ENCODE measurements at places on chromosomes 1 and 21.

- no peak for DNase-seq
Measured at GRCh38 chr1:68800182-68800581, 303.3 kb upstream of the DEPDC1 start.

DNA sequence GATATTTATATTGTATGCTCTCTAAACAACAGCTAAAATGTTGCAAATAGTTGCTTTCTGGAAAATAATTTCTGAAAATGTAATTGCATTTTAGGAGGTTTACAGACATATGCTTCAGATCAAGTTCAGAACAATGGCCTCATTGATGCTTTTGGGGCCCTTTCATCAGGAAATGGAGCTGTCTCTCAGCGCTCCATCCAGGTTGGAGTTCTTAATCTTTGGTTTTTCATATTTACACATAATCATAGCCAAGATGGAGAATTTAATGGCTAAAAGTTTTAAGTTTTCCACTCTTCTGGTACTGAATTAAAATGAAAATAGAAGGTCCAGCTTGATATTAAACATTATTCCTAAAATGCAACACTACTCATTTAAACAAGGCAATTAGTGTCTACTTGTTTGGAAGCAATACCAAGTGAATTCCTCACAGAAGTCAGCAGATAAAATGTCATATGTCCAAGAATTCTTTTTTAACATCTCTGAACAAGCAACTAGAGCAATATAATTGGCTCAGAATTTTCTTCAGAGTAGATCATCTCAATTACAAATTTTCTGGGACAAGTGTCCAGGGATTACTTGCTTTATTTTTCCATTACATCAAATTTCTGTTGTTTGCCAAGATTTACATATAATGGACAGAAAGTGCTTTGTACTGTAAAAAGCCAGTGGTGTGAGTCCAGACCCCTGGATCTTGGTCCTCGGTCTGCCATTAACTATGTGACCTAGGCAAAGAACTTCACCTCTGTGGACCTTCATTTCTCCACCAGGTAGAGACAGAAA, 22.6 kb downstream of the CLCA1 start:
- DNase-seq, result no peak

DNA sequence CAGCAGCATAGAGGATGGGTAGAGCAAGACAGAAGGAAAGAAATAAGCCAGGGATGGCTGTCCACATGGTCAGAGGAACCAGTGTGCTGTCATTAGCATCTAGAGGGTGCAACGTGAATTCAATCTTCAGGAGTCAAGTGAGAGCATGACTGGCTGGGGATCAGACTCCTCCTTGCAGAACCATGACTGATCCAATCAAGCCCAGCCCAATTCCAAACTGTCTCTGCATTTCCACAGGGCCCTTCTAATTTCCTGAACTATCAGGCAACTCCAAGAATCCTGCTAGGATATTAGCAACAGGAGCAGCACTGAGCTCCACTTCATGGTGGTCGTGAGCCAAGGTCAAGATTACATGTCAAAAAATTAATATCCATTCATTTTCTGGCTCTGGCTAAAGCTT, 166.8 kb upstream of the CAMK1G start:
- DNase-seq, result no peak

DNA sequence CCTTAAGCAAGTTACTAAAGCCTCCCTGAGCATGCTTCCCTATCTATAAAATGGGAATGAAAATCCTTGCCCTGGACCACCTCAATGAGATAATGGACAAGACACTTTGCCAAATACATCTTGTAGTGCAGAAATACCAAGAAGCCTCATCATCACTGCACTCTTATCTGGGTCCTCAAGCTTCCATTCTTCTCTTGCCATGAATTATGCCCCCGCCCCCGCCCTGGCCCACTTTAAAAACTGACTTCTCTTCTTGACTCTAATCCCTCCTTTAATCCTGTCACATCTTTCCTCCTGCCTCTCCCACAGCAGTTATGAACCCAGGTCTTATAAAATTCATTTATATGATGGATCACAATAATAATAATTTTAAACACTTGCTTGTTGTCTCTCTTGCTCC, 14.8 kb downstream of the ARHGEF11 start:
- DNase-seq, result no peak

- DNase-seq, result no peak
Measured at GRCh38 chr1:156004843-156005584, 15.7 kb downstream of the SSR2 start.

DNA sequence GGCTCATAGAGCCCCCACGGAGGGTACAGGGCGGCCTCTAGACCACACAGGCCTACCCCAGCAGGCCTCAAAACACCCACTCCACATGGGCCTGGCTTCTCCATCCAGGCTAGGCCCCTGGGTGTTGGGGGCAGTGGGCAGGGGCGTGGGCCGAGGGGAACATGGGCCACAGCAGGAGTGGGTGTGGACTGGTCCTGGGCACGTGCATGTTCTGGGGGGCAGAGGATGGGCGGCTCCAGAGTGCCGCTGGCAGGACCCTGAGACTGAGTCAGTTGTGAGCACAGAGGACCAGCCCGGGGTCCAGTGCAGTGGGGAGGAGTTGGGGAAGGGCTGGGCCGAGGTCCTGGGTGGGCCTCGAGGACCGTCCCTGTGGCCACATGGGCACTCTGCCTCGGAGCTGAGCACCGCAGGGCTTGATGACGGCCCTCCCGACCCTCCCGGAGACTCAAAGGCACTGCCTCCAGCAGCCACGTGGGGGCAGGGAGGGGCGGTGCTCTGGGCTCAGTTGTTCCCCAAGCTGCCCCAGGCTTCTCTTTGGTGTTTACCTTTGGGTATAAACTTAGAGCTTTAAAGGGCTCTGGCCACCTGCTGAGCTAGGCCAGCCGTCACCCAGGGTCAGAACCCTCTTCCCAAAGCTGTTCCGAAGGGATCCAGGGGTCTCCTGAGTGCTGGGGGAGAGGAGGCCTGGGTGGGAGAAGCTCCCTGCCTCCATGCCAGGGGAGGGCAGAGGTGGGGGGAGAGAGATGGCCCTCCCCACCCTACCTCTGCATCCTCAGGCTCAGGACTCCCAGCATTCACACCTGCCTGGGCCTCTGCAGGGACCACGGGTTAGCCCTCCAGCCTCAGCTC, 79.9 kb downstream of the MORN1 start:
- DNase-seq, result peak; percentile 50

GRCh38 chr21:14869984-14870852, 194.6 kb downstream of the NRIP1 start:
- no peak for DNase-seq

DNA sequence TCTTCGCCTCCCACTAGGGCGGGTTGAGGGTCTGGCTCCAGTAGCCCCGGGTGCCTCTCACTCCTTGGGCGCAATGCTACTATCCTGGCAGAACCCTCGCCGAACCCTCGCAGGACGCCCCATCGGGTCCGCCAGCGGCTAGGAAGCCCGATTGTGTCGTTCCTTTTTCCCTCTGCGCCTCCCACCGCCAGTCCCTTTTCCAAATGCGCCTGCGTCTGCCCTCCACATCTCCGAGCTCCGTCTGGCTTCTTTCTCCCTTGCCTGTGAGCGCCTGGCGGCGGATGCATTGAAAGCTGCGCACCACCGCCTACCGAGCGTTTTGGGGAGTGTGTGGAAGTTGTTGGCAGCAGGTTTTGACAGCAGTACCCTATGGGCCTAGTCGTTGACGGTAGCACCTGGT, 1.0 kb upstream of the DIRAS3 start:
- no peak for DNase-seq

DNA sequence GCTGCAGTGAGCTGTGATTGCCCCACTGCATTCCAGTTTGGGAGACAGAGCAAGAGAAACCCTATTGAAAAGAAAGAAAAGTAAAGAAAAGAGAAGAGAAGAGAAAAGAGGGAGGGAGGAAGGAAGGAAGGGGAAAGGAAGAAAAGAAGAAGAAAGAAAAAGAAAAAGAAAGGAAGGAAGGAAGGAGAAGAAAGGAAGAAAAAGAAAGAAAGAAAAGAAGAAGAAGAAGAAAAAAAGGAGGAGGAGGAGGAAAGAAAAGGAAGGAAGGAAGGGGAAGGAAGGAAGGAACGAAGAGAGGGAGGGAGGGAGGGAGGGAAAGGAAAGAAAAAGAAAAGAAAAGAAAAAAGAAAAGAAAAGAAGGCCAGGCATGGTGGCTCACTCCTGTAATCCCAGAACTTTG, 10.2 kb downstream of the SLC5A9 start:
- no peak for DNase-seq

GRCh38 chr1:27561124-27561899, 42.6 kb downstream of the AHDC1 start:
- DNase-seq, result no peak

- DNase-seq, result no peak
Measured at GRCh38 chr1:178502330-178502714, 5.6 kb upstream of the CLEC20A start.

- DNase-seq, result no peak
Measured at GRCh38 chr1:117268535-117269455, 58.1 kb upstream of the VTCN1 start.

DNA sequence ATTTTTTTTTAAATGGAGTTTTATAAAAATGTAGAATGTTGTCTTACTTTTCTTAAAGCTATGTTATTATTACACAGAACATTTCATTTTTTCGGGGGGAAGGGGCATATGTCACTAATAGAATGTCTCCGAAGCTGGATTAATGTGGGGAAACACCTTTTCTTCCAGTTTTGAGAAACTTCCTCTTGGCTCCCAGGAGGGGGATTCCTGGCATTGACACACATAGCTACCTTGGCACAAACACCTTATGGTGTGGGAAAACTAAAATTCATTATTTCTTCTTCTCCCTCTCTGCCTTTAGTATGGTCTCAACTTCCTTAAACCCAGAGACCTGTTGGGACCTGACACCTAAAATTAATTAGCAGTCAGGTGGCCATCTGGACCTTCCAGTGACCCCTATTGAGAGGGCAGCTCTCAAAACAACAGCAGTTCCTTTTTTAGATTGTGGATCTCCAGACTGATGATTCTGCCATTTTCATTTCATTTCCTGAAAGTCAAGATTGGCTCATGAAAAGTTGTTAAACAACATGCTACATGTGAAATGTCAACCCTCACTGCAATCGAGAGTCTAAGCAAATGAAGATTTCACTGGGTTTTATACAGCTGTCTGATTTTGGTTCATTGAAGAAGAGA, 70.1 kb upstream of the EDEM3 start:
- no peak for DNase-seq

DNA sequence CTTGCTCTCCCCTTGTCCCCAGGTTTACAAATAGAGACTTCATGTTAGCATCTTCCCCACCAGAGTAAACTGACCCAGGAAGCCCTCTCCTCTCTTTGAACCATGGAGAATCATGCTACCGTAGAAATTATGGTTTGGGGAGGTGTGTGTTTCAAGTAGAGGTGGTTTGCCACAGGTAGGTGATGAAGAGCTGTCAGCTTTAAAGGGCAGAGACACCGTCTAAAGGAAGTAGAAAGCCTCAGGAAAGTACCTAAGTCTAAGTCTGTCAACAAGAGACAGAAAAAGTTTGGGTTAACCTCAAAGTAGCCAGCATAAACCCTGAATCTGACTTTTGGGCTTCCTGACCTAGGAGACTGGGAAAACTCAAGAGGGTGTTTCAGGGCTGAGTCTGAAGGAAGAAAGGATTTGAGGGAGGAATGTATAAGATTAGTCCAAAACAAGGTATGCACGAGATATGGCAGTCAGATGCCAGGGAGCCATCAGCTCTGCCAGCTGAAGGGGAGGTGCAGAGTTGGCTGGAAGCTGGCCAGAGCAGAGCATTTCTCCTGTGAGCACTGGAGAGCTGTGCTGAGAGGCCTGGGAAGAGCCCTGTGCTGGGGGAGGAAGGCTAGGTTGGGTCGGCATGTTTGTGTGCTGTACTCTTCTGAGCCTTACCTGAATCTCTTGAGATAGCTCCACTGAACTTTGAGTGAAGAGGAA, 14.3 kb downstream of the ADAMTSL4 start:
- DNase-seq, result no peak

DNA sequence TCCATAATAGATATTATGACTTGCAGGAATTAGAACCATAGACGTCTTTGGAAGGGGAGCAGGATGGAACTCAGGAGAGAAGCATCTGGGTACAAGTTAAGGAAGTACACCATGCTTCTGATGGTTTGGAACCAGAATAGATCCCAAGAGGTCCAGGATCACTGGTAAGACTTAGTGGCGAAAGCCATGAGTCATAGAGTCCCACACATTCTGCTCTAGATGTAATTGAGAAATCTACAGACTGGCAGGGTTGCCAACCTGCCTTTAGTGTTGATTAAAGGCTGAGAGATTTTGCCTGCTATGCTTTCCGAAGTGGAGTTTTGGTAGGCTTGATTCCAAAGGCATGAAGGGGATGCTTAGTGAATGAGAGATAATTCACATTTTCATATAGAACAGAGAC, 57.1 kb upstream of the C1orf87 start:
- no peak for DNase-seq

Data from activated T-cell treated with anti-CD3 and anti-CD28 coated beads for 4 hours (primary cell).